Upper lobe of right lung (tissue), 1 donor: ENCODE measurements at places on chromosomes 2 and 18. TPM values are rescaled to one million over a fixed set of nuclear protein-coding genes. Genes with fewer than 3 reads are reported as not detected.

The GPN1 gene
- 23.4 TPM for total RNA-seq

The IL18R1 gene
- total RNA-seq: 26.5 TPM

The CERKL gene
- 0.29 TPM for total RNA-seq

The TSPYL6 gene
- total RNA-seq: not detected

The DSC2 gene
- 17.2 TPM for total RNA-seq

The IL1RL1 gene
- total RNA-seq: 46.5 TPM

The DLX2 gene
- not detected for total RNA-seq

The UGT1A5 gene
- total RNA-seq: not detected

The CAPN13 gene
- 19.2 TPM for total RNA-seq

The ZSWIM2 gene
- total RNA-seq: not detected

The IL36RN gene
- total RNA-seq: not detected

The SH2D6 gene
- total RNA-seq: 1.0 TPM

The GKN2 gene
- 77.2 TPM for total RNA-seq

The TLX2 gene
- total RNA-seq: not detected

The POU3F3 gene
- total RNA-seq: not detected

The PUS10 gene
- total RNA-seq: 8.9 TPM

The ACMSD gene
- not detected for total RNA-seq

The PLEK gene
- 32.9 TPM for total RNA-seq

The RIT2 gene
- total RNA-seq: not detected

The CYRIA gene
- total RNA-seq: 24.2 TPM

The FKBP1B gene
- 13.2 TPM for total RNA-seq

The CHRNG gene
- total RNA-seq: not detected

The CYP27A1 gene
- total RNA-seq: 180 TPM

The TRIM43B gene
- total RNA-seq: not detected

The CTAGE1 gene
- not detected for total RNA-seq

The SPDYA gene
- total RNA-seq: 1.5 TPM

The GALNT13 gene
- 5.8 TPM for total RNA-seq

The PPP1R1C gene
- total RNA-seq: 5.8 TPM

The CDCA7 gene
- 4.1 TPM for total RNA-seq

The SPP2 gene
- not detected for total RNA-seq

The FAM237A gene
- not detected for total RNA-seq

The ANKRD30B gene
- total RNA-seq: not detected

The HAAO gene
- total RNA-seq: 6.4 TPM

The CLEC4F gene
- total RNA-seq: 1.2 TPM

The NTSR2 gene
- total RNA-seq: not detected

The CCDC148 gene
- total RNA-seq: 1.2 TPM

The RAD51AP2 gene
- not detected for total RNA-seq

The CDKL4 gene
- 2.1 TPM for total RNA-seq

The GALNT14 gene
- 0.81 TPM for total RNA-seq

The CHST10 gene
- total RNA-seq: 8.4 TPM

The CD8B2 gene
- total RNA-seq: not detected

The FAM110C gene
- total RNA-seq: 4.8 TPM

The INHBB gene
- 12.3 TPM for total RNA-seq

The CRIM1 gene
- total RNA-seq: 158 TPM

The CRYBA2 gene
- total RNA-seq: not detected

The SP140 gene
- 12.7 TPM for total RNA-seq

The ANKRD29 gene
- 72.0 TPM for total RNA-seq

The FIGN gene
- 6.5 TPM for total RNA-seq

The OR6B2 gene
- total RNA-seq: not detected

The LOXL3 gene
- total RNA-seq: 8.1 TPM

The GDF7 gene
- 0.72 TPM for total RNA-seq

The IL37 gene
- not detected for total RNA-seq

The TDRD15 gene
- total RNA-seq: not detected

The AUP1 gene
- 119 TPM for total RNA-seq

The MROH2A gene
- not detected for total RNA-seq

The EEF1B2 gene
- 389 TPM for total RNA-seq
